ENCODE measurements at places on chromosomes 2 and 18. TPM values are rescaled to one million over a fixed set of nuclear protein-coding genes. Genes with fewer than 3 reads are reported as not detected.

Gene PDE11A
- total RNA-seq = 1.2 TPM

DNA sequence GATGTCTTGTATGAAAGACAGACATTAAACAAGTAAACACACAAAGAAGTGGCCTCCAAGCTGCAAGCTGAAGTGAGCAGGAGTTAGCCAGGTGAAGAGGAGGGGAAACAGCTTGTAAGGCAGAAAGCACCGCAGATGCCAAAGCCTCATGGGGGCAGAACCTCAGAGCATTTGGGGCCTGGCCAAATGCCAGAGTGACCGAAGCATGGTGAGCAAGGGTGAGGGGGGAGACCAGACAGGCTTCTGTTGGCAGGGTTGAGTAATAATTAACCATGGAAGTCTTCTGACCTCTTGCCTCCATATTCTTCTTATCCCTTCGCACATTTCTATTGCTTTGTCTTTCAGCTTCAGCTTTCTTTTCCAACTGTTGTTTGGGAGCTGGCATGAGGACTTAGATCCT, 5.6 kb downstream of the QPCT start:
- DNase-seq = no peak

Gene KCNG2
- total RNA-seq = under 0.01 TPM

Gene MOB1A
- total RNA-seq = 51.8 TPM

Gene CYP27C1
- 2.4 TPM for total RNA-seq

DNA sequence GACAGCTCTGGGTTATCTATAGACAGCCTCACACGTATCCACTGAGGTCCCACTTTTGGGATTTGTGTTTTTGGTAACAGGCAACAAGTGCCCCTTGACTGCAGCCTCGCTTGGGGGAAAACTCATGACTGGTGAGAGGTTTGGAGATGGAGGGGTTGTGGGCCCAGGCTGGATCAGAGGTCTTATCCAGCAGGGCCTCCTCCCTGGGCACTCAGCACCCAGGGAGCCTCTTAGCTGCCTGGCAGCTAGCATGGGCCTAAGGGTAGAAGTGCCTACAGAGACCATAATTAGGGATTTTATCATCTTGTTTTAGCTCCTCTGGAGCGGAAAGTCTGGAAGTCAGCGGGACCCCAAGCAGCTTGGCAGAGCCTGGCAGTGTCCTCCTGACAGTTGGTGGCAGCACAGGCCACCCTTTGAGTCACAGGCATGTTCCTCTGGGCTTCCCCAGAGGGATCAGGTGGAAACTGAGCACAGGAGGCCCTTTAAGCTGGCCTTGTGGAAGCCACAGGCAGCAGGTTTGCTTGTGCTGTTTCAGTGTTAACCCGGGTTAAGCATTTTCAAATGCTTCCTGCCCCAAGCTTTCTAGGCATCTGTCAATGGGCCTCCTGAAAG, 143.1 kb downstream of the KCTD1 start:
- peak; percentile 43 for DNase-seq

Gene FAM237A
- total RNA-seq = not detected

GRCh38 chr2:170227507-170227947, 49.6 kb downstream of the MYO3B start:
- no peak for DNase-seq

Gene CRIM1
- 97.8 TPM for total RNA-seq

Gene LBX2
- total RNA-seq = not detected

DNA sequence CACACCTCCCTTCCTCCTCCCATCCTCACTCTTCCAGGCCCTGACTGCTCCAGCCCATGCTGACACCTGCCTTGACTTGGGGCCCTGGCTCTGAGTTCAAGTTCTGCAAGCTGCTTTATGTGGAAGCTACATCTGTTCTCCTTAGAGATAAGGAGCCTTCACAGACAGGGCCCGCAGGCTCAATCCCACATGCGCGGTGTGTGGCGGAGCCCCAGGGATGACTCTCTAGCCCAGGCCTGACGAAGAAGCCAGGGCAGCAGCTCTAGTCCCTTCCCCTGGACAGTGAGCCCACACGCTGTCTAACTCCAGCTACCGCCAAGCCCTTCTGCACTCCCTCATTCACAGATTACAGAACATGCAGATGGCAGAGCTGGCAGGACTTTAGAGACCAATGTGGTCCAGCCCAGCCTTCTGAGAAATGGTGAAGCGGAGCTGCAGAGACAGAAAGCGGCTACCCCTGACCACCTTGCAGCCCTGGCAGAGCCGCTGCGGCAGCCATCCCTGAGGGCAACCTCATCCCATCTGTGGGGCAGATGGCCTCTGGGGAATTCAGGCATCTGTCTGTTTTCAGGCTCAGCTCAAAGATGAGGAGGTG, 304.3 kb downstream of the CELF4 start:
- DNase-seq = no peak

DNA sequence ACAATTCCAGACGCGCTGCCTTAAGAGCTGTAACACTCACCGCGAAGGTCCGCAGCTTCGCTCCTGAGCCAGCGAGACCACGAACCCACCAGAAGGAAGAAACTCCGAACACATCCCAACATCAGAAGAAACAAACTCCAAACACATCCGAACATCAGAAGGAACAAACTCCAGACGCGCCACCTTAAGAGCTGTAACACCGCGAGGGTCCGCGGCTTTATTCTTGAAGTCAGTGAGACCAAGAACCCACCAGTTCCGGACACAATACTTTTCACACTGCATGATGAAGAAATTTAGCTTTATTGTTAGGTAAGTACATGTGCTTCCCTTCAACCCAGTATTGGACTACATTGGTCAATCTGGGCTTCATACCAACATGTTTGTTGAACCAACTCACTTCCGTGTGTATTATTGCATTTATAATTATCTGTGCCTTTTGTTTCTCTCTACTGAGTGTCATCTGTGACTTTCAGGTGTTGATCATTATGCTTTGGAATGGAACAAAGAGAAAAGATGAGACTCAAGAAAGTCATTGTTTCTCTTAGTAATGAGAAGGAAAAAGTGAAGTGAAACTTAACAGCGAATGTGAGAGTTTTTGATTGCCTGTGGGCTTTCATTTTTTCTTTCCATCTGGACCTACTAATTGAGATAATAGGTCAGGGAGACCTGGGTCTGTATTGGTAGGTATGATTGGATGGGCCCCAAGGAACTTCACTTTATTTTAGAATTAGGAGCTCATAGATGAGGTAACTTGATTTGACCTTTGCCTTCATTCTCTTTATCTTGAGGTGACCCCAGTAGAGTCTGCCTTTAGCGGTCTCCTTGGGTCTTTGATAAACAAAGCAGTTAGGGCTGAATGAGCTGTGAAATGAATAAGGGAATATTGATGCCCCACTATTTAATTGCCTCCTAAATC, 76.1 kb upstream of the CAVIN2 start:
- no peak for DNase-seq

- no peak for DNase-seq
Observed at GRCh38 chr2:69603146-69603743, 40.3 kb downstream of the AAK1 start.

DNA sequence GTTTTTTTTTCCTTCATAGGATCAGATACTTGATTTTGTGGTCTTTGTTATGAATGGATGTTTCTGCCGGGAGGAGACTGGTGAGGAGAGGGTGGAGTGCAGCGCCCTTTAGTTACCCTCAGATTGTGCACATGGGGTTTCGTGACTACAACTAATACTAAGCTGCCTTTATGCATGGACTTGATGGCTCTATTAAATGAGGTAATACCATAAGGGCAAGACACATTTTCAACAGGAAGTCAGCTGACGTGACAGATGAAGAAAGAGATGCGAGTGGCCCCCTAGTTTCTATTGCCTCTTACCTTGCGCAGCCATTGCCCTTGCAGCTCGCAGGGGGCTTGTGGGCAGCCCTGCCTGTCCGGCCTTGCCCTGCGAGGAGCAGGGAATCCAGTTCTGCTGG, 24.4 kb downstream of the ZNF407 start:
- DNase-seq = no peak

Gene LRP1B
- 84.0 TPM for total RNA-seq
